ENCODE measurements at places on chromosomes 3 and 15.

DNA sequence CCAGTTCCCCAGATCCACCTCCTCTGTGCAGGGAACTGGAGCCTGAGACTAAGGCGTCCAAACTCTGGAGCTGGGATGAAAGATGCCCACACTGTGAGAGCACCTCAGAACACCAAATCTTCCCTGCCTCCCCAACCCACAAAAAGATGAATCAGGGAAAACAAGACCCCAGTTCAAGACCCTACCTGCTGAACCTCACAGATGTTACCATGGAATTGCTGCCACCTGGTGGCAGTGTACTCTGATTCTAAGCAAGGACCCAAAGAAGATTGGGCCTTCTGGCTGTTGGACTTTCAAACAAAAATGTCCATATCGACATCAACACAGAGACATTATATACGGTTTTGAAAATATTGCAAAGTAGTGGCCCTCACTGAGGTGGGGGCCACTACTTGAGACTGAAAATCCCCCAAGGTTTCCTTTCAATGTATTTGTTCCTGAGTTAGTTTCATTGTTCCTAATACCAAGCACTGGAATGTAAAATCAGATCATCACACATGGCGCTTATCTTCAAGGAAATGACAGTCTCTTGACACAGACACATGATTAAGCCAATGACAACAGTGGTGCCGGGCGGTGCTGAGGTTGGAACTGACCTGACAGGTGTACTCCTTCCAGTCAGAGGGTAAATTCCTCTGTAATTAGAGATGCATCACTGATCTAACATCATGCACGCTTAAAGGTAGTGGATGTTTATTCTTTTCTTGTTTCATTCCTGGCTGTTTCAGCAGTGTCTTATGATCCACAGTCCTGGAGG lies 67.6 kb downstream of the SLC6A11 start:
- DNase-seq = no peak

DNA sequence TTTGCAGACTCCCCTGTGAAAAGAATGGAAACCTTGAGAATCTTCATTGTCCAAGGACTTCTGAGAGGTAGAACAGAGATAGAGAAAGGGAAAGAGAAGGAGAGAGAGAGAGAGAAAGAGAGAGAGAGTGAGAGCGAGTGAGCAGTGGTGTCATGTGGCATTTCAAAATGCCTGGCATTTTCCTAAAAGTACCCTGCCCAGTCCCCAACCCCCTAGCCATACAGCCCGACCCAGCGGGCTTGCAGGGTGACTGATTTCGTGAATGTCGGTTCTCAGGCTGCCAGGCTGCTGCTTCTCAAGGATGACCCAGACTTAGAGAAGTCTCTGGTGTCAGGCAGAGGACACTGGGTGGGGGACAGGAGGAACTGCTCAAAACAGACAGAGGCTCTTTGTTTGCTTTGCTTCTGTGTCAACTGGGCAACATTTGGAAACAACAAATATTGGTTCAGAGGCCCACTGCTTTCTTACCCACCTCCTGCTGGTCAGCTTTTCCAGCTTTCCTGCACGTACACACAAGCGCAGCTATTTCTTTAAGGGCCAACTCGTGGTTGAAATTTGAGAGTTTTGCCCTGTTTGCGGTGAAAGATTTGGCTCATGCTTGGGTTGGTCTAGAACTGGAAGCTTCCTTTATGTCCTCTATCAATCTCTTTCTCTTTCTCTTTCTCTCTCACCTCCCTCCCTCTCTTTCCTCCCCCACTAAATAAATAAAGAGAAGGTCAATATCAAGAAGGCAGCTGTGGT lies 3.7 kb upstream of the TF start:
- no peak for DNase-seq

DNA sequence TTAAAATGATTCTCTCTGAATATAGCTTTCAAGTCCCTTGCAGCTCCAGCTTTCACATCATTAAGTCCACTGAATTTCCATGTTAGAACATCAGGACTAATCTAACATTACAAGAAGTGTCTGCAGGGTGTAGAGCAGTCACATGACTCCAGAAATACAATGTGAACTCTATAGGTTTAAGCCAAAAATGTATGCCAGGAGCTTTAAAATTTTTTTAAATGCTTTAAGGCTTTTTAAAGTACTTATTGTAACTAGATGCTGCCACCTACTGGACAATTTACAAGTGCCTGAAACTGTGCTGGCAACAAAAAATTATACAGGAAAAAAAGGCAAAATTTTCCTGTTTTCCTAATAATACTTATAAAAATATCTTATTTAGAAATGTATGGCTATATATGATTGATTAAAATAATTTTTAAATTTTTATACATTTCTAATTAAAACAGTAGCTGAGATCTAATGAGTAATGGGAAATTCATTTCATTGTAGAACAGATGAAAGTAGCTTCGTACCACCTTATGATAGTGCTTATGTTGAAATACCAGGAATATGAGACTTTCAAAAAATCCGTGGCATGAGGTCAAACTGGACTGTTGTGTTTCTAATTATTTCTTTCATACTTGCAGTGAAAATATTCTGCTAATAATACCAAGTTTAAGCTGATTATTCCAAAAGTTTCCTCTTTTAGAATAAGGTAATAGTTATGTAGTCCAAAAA lies 25.7 kb downstream of the FSIP1 start:
- peak; percentile 65 for DNase-seq

DNA sequence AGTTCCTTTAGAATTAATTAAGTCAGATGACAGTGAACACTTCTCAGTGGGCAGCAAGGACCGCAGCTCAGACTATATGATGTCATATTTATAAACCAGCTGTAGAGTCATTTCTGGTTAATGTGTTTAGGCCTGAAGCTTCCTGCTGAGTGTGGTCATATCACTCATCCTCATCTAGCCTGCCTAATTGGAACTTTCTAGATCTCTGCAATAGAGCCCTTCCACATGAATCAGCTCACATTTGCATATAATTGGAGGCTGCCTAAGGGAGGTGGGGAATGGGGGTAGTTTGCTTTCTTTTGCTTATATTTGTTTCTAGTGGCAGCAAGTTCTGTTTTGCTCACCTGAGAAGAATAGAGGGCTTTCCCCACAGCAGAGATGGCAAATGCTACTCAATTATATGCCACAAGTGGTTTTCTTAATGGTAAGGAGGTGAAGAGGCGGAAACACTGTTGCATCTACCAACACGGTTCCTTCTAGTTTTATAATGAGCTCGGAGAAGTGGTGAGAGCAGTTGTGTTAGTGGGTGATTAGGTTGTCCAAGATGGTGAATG lies 148.1 kb downstream of the KLHL25 start:
- no peak for DNase-seq

DNA sequence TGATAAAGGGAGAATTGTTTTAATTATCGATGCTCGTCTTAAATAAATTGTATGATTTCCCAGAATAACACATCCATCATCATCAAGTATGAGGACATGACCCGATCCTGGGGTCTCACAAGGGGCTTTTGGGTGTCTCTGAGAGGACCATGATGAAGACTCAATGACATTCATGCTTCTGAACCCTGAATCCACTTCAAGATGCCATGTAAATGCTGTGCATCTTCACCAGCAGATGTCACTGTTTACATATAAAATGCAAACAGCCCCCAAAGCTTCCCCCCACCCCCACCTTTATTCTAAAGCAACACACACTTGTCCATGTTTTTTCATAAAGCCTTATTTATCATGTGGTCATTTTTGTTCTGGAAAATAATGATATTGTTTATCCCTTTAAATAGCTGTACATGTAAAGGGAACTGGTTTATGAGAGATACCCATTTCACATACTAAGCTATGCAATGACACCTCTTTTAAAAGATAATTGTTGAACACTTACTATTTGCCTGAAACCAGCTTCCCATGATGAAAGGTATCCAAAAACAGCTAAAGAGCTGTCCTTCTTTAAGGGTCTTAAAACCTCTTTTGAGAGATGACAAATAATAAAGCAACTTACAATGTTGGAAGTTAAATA lies 69.7 kb upstream of the UBE3A start:
- no peak for DNase-seq

- DNase-seq = peak; percentile 56
Measured at GRCh38 chr3:195001961-195002861, 268.7 kb downstream of the XXYLT1 start.

DNA sequence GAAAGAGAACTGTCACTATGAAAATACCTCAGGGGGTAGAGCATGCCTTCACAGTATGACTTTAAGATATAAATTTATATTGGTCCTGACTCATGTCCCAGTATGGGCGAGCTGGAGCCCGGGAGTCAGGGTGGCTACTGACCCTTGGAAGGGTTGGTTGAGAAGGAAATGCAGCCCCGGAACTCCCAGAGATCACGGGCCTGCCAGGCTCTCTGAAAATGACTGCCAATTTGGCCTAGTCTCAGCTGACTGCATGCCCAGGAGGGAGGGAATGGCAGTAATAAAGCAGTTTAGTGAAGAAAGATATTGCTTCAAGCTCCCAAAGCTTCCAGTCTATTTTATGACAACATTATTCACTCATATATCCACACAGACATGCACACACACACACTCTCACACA lies 299.0 kb downstream of the NR2F2 start:
- DNase-seq = no peak

DNA sequence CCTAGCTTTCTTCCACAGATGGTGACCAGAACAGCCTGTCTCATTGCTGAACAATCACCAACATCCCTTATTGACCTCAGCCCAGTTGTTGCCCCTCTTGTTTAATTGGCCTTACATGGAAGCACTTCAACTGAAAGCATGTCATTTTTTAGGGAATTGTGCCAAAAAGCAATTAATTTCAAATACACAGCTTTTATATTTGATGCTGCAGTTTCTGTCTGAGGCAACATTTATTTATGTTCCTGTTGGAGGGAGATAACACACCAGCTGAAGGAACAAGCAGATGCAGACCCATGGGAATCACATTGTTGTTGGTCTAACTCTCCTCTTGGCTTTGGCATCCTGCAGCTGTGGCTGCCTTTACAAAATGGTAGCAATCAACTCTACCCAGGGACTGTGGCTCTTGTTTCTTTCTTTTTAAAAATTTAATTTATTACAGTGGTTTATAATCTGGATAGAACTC lies 498.1 kb upstream of the RGMA start:
- no peak for DNase-seq

DNA sequence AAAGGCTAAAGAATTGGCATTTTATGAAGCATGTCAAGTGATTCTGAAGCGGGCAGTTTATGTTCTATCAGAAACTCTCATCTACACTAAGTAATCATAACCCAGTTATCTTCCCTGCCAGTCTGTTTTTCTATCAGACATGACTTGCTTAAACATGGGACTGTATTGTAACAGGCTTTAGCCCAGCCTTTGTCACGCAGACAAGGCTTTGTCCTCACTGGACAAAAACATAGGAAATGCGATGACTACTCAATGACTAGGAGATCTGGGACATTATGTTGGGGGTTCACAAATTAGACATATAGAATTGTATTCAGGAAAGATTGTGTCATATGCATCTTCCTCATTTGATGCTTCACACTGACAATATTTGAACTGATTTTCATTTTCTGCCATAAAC lies 115.5 kb downstream of the GADL1 start:
- DNase-seq = no peak

DNA sequence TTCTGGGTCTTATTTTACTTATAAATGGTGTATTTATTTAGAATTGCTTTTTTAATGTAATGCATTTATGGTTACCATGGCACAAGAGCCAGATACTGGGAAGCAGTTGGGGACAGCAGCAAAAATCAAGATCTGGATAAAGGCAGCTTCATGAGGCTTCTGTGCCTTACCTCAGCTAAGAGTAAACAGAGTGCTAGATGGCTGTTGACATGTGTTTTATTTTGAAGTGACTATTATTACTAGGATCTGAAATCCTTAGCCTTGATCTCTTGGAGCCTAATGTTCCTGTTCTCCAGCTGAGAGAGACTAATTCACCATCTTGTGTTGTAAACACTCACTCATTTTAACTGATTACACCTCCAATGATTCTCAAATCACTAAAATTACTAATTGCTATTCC lies 317.8 kb downstream of the LPP start:
- DNase-seq = no peak

- DNase-seq = no peak
Measured at GRCh38 chr15:70580286-70580685, 183.1 kb downstream of the UACA start.

GRCh38 chr3:85835857-85836440 lies 877.2 kb downstream of the CADM2 start:
- DNase-seq = no peak

DNA sequence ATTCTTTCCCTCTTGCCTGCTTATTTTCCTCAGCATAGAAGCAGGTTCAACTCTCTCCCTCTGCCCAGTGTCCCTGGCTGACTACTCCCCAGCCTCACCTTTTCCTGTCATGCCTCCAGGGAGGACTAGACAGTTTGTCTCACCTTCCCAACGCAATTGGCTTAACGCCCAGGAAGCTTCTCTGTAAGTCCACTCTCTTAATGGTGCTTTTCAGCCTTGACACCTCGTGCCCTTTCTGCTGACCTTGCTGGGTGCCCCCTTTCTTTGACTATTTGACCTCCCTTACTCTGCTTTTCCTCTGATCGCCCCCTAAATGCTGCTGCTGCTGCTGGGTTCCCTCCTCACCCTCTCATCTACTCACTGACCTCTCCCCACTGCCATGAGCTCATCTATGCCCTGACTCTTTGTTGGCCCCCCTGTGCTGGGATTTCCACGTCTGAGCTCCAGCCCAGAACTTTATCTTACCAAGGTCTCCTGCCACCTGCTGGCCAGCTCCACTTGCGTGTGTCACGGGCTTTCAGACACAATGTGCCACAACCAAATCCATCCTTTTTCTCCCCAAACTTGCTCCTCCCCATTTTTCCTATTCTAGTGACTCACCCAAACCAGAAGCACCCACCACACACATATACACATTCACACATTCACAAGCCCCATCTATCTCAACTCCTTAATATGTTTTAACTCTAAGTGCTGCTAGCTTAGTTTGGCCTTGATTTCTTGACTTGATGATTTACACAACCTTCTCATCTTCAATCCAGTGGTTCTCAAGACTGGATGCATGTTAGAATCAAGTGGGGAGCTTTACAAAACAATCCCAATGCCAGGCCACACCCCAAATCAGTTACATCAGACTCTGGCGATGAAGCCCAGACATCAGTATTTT lies 16.6 kb downstream of the EPB42 start:
- no peak for DNase-seq

GRCh38 chr15:70024521-70024920 lies 73.2 kb downstream of the TLE3 start:
- DNase-seq = no peak

- no peak for DNase-seq
Measured at GRCh38 chr3:33543601-33544000, 103.4 kb upstream of the UBP1 start.

DNA sequence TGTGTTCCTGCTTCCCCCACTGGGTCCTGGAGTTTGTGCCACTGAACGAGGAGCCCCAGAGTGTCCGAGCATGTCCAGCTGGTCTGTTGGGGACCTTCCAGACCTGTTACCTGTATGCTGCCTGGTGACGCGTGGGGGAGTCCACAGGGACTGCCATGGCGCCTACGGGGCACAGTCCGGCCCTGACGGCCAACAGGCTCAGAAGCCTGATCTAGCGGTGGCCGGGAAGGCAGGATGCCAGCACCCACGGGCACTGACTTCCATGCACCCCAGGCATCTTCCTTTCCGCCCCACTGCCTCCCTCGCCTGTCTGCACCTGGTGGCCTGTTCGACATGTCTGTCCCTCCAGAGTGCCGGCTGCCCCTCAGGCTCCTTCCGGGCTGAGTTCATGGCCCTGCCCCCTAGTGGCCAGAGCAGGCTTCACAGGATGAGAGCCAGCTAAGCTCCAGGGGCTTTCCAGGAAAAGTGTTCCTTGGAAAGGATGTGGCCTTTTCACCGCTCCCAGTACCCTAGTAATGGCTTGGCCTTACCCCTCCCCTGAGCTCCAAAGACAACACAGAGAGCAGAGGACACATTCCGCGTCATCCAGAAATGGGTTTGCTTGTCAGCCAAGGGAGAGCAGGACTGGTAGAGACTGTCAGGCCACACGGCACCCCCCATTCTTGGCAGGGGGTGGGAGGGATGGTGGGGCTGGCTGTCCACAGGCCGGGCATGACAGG lies 35.7 kb downstream of the NGRN start:
- DNase-seq = no peak

Data from NCI-H446 treated with DMSO at 0.1 percent for 48 hours (cell line).